ENCODE measurements at places on chromosomes 16 and 17. TPM values are rescaled to one million over a fixed set of nuclear protein-coding genes. Genes with fewer than 3 reads are reported as not detected.

DNA sequence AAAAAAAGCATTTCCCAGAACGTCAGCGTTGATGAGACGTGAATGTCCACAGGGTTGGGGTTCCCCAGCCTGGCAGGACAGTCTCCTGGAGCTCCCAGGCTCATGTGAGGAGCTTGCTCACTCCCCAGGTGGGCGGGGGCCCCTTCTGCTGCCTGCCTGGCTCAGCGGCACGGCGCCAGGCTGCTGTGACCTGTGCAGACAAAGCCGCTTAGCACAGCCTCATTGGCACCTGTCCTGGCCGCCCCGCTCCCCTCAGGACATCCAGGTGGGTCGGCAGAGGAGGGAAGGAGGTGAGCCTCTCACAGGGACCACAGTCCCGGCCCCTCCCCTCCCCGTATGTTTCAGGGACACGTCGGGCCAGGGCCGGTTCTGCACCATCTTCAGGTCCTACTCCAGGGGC, 12.9 kb upstream of the WFIKKN1 start:
- DNase-seq: peak; percentile 87

- no peak for DNase-seq
Observed at GRCh38 chr16:75087375-75087979, 29.1 kb downstream of the LDHD start.

DNA sequence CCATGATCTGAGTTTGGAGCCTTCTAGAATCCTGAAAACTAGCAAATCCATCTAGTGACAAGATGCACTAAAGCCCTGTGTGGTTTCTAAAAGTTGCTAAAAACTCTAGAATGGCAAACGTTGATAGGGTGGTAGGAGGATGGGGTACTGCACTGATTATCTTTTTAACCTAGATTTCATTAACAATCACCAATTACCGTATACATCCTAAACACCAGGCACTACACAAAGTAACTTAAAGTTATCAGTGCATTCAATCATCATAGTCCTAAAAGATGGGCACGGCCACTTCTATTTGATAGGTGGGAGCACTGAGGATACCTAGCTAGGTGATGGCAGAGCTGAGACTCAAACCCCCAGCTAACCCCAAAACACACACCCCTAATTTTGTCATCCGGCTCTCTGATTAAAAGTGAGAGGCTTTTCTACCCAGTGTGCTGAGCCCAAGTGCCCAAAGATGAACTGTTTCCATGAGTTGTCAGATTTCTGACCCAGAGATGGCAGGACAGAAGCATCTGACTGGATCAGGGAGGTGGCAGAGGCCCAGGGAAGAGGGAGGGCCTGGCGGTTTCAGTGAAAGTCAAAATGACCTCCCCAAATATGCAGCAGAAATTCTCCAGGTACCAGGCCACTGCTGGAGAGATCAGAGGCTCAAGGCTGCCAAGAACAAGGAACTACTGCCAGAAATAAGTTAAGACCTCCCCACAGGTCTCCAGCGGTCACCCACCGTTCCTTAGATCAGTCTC, 396.8 kb downstream of the SOX9 start:
- DNase-seq: no peak

GRCh38 chr16:86984991-86985647, 332.1 kb downstream of the C16orf95 start:
- DNase-seq: no peak

DNA sequence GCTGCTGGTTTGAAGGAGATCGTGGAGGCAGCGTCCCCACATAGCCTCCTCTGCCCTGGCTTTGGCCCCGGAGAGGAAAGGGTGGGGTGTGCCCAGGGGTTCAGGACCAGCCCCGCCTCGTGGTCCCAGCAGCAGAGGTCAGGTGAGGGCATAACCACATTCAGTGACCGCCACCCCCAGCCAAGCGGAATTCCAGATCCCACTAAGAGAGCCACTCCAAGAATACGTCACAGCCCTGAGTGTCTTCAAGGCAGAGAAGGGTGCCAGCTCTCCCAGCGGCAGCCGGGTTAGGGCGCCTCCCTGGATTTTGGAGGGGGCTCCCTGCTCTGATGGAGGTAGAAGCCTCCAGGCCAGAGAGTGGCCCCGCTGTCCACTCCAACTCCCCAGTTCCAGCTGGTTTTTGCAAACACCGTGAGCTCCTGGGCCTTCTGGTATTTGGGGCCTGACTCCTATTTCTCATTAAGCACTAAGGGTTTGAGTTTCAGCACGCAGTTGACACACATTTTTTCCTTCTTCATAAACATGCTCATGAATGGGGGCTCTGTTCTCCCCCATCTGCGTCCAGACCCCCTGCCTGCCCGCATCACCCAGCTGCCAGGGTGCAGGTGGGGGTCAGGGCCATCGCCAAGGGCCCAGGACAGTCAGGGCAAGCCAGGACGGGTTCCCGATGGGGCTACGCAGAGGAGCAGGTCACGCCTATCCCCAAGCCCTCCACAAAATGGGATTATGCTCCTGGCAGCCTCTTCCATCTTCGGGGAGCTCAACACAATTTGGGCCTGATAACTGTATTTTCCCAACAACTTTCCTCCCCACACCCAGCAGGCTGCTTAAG, 98.4 kb upstream of the PLCG2 start:
- peak; percentile 77 for DNase-seq

GRCh38 chr17:15951368-15952047, 6.6 kb downstream of the ADORA2B start:
- no peak for DNase-seq

GRCh38 chr16:89174877-89175276, 3.3 kb downstream of the CDH15 start:
- no peak for DNase-seq

GRCh38 chr17:31733326-31733725, 125.7 kb downstream of the COPRS start:
- no peak for DNase-seq

- DNase-seq: no peak
Observed at GRCh38 chr17:62573480-62574117, 53.9 kb upstream of the MRC2 start.

DNA sequence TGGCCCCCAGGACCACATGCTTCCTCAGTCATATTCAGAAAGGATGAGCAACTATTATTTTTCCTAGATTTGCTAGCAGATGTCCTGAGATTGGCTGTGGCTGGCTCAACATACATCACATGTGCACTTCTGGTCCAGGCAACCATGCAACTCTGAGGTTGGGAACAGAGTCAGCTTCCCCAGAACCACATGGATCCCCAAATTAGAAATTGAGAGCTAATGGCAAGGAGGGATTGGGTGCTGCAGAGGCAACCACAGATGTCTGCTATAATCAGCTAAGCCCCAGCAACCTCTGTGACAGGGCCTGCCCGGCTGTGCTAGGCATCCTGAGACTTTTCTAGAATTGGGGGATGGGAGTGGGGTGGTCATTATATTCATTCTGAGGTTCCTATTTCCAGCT, 33.8 kb upstream of the CLEC18A start:
- no peak for DNase-seq

- no peak for DNase-seq
Observed at GRCh38 chr17:44546671-44547606, 10.3 kb upstream of the FZD2 start.

DNA sequence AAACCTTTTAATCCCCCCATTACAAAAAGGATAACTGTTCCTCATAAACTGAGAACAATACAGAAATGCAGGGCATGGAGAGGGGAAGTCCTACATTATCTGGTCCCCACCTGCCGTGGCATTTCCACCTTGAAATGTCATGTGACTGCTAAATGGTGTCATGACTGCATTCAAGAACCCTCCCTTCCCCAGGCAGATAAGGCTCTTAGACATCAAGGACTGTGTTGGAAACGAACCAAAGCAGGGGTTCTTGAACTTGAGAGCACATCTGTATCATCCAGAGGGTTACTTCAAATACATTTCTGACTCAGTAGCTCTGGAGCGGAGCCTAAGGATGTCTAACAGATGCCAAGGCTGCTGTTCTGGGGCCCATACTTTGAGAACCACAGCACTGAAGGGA, 18.4 kb downstream of the CMTM3 start:
- no peak for DNase-seq

- no peak for DNase-seq
Observed at GRCh38 chr17:35210741-35211140, 16.5 kb upstream of the SLC35G3 start.

GRCh38 chr16:53611179-53611696, 92.4 kb downstream of the RPGRIP1L start:
- DNase-seq: no peak

DNA sequence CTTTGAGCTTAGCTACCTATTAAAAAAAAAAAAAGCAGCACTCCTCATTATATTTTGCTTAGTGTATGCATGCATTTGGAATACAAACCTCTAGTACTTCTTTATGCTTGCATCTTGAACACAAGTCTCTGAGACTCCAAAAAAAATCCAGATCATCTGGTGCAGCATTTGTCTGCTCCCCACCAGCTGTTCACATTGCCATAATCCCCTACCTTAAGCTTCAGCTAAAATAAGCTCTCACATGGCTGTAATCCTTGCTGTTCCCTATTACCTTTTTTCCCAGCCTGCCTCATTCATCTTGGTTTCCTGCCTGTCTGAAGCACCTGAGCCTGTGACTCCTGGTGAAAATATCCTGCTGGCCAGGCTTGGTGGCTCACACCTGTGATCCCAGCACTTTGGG, 7.5 kb upstream of the NFATC2IP start:
- no peak for DNase-seq

DNA sequence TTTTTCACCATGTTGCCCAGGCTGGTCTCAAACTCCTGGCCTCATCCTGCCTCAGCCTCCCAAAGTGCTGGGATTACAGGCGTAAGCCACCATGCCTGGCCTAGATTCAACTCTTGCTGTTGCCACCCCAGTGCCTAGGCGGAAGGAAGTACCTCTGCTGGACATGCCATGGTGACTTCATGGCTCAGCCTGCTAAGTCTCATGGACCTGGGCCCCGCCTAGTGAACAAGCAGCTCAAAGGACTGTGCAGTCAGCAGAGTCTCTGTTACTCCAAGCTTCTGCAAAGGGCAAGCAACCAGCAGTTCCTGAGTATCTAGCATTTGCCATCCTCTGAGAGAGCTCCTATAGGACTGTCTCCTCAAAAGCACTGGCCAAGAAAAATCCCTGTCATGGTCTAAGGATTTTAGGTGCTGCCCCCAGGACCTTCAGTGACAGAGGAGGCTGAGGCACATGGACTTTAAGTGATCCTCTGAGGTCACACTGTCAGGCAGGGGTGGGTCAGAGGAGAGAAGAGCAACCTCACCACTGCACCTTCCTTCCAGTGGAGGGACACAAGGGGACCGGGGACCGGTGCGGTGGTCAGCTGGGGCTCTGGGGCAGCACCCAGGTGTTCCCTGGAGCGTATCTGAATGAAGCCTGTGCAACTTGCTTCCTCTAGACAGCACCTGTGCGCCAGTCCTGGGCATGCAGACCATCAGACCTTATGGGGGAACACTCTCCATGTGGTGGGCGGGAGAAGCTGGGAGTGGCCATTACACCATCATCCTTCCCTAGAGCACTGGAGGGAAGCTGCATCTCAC, 71.3 kb downstream of the IL21R start:
- no peak for DNase-seq

DNA sequence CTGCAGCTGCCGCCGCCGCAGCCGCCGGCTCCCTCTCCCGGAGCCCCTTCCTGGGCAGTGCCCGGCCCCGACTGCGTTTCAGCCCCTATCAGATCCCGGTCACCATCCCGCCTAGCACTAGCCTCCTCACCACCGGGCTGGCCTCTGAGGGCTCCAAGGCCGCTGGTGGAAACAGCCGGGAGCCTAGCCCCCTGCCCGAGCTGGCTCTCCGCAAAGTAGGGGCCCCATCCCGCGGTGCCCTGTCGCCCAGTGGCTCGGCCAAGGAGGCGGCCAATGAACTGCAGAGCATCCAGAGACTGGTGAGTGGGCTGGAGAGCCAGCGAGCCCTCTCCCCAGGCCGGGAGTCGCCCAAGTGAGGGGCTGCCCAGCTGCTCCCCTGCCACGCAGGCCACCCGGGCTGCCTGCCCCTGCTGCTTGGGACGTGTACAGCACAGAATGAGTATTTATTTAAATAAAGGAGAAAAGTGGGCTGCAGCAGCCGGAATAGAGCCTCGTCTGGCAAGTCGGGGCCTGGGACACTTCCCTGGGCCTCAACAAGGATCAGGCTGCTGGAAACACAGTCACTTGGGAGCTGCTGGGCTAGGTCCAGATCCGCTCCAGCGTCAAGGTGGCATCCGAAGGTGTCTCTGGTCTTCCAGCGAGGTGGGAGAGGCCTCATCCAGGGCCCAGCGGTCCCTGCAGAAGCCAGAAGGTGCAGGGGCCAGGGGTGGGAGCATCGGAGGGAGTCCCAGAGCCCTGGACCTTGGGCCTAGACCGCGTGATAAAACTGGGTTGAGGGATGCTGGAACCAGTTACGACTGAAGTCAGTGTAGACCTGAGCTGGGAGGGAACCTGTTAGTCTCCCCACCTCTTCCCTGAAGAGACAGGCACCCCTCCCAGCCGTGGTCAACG, 8.8 kb downstream of the TBX2 start:
- DNase-seq: peak; percentile 61

DNA sequence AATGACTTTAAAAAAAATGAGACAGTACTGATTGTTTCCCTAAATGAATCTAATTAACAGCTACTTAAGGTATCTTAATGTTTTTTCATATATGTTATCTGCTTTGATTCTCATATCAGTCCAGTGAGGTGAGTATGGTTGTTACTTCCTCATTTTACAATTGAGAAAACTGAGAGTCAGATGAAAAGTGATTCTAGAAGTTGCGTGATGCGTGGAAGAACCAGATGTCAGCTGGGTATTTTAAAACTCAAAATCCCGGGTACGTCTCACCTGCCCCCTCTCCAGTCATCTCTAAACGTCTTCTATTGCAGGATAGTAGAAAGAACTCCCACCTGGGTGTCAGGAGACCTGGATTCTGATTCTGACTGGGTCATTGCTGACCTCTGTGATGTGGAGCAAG, 89.2 kb downstream of the MAP2K6 start:
- no peak for DNase-seq

- no peak for DNase-seq
Observed at GRCh38 chr17:77768248-77768852, 190.2 kb upstream of the TNRC6C start.

- no peak for DNase-seq
Observed at GRCh38 chr16:89442588-89442987, 47.8 kb downstream of the ANKRD11 start.

- peak; percentile 62 for DNase-seq
Observed at GRCh38 chr16:2148714-2149629, 547 bp downstream of the RAB26 start.

GRCh38 chr17:77501101-77501566, 360.4 kb downstream of the SEC14L1 start:
- DNase-seq: peak; percentile 63

- peak; percentile 74 for DNase-seq
Observed at GRCh38 chr17:82229698-82230608, 1.1 kb downstream of the SLC16A3 start.

NPIPB8 gene
- 2.8 TPM for total RNA-seq

CDRT15 gene
- total RNA-seq: not detected

ADCY9 gene
- 49.6 TPM for total RNA-seq

TMC5 gene
- 68.7 TPM for total RNA-seq

HS3ST6 gene
- not detected for total RNA-seq

All from upper lobe of right lung (tissue), 1 donor.